ENCODE measurements at places on chromosomes 6 and 20.

DNA sequence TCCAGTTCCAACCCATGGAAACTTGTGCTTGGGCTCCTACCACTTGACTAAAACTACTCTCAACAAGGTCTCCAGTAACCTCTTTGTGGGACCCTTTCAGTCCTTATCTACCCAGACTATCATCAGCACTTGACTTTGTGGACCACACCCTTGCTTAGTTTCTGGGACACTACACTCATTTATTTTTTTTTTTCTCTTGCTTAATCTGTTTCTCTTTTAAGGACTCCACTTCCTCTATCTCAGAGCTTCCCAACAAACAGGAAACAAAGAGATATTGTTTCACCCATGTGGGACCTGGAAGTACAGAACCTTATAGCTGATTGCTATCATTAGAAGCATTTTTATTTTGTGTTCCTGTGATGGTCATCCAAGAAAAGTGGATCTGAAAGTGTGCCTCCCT lies 28.8 kb upstream of the ME1 start:
- no peak for DNase-seq

- no peak for DNase-seq
These were observed 181.6 kb downstream of the CDC5L start for GRCh38 chr6:44569131-44569530.

DNA sequence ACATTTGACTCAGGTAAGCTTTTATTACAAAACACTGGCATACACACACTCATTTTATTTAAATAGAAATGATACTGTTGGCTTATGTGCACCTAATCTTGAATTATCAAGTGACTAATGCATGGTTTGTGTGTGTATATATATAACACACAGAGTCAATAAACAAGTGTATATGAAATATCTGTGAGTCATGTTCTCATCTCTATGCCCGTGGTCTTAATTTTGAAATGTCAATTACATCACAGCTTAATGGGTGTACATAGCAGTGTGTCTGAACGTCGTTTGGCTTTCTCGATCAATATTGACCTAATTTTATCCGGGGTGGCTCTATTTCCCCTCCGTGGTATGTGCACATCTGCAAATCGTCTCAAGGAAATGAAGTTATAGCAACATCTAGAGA lies 104.0 kb upstream of the ZFP64 start:
- no peak for DNase-seq

- DNase-seq: peak; percentile 84
These were observed 12.4 kb upstream of the ZSCAN9 start for GRCh38 chr6:28212510-28213212.

- DNase-seq: no peak
These were observed 177.6 kb downstream of the PLCB1 start for GRCh38 chr20:8309634-8310033.

- DNase-seq: no peak
These were observed 16.4 kb downstream of the RNF217 start for GRCh38 chr6:124978451-124979293.

GRCh38 chr6:51892339-51892738 lies 195.1 kb downstream of the PKHD1 start:
- no peak for DNase-seq

DNA sequence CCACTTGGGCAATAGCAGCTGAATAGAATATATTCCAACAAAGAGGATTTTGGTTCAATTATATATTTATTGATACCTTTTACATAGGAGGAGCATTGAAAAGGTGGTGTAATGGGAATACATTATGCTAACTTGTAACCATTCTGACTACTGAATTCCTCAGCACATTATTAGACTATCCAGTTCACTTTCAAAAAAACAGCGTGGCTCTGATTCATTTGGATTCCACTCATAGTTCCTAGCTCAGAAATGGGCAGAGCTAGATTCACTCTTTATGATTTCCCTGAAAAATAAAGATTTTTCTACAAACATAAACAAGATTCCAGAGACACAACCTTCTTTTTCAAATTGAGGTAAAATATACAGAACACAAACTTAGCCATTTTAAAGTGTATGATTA lies 9.2 kb upstream of the TRERF1 start:
- DNase-seq: no peak

- DNase-seq: peak; percentile 84
These were observed 195.5 kb downstream of the JARID2 start for GRCh38 chr6:15441215-15441868.

DNA sequence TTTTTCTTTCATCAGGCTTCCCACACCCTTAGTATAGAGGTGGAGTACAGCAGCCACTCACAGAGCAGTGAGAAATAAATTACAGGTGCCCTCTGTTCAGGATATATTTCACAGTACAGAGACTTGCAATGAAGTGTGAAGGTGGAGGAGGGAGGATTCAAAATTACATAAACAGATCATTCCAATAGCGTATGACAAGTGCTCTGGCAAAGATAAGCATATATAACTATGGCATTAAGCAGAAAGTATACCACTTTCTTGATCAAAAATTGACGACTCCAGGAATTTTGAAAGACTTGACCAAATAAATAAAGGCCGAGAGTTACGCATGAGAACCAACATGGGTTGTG lies 108.7 kb downstream of the GPX5 start:
- no peak for DNase-seq

GRCh38 chr20:46205349-46205748 lies 87.2 kb downstream of the CD40 start:
- peak; percentile 46 for DNase-seq

GRCh38 chr6:129635396-129636130 lies 74.4 kb downstream of the ARHGAP18 start:
- DNase-seq: no peak

DNA sequence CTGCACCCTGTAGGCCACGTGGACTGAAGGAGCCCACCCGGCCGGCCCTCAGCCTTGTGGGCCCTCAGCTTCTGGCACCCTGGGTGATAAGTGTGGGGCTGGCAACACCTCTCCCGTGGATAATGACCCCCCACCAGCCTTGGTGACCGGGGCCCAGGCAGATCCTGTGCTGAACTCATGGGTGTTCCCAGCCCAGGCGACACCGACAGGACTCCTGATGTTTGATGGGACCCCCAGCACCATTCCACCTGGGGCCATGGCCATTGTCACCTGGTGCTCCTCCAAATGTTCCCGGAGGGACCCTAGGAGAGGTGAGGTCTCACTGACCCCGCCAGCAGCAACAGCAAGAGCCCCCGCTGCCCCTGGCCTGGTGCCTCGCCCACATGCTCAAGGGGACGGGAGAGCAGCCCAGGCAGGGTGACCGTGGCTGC lies 19.4 kb upstream of the FRMD1 start:
- no peak for DNase-seq

DNA sequence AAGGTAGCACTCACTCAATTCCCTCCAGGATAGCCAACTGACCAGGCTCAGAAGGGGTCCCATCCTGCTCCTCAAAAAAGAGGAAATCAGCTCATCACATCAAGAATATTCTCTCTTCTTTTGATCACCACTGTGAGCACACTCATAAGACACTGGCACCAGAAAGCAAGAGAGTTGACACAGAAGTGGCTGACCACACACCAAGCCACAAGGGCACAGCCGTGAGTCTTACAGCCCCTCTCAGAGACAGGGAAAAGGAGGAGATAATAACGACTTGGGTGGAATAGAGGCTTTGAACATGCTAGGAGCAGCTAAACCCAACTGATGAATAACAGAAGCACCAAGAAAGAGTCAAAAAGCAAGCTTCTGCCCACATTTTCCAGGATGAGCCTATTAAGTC lies 249.1 kb upstream of the PREP start:
- DNase-seq: no peak

- no peak for DNase-seq
These were observed 1.4 kb downstream of the PIM1 start for GRCh38 chr6:37171201-37171969.

DNA sequence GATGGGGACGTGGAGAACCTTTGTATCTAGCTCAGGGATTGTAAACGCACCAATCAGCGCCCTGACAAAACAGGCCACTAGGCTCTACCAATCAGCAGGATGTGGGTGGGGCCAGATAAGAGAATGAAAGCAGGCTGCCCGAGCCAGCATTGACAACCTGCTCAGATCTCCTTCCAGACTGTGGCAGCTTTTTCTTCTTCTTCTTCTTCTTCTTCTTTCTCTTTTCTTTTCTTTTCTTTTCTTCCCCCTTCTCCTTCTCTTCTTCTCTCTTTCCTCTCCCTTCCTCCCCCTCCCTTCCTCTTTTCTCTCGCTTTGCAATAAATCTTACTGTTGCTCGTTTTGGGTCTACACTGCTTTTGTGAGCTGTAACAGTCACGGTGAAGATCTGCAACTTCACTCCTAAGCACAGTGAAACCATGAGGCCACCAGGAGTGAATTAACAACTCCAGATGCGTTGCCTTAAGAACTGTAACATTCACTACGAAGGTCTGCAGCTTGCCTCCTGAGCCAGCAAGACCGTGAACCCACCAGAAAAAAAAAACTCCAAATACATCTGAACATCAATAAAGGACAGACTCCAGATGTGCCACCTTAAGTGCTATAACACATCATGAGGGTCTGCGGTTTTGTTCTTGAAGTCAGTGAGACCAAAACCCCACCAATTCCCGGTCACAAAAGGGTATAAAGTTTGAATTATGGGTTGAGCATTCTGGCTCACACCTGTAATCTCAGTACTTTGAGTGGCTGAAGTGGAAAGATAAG lies 19.6 kb upstream of the SERPINB1 start:
- DNase-seq: no peak

DNA sequence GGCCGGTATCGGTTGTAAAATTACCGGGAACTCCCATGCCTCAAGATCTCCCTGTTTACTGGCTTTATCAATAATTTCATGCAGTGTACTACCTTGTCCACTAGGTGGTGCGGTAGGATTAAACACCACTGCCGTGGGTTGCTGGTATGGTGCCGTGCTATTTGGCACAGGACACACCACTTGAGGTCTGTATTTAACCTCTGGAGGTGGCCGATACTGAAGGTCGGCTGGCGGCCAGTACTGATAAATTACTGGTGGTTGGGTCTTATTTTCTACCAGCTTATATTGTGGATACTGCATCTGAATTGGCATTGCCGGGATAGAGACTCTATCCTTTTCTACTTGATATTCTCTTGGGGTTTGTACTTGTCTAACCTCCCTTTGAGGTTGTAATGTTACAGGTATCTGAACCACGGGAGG lies 14.3 kb upstream of the PTCRA start:
- peak; percentile 83 for DNase-seq

DNA sequence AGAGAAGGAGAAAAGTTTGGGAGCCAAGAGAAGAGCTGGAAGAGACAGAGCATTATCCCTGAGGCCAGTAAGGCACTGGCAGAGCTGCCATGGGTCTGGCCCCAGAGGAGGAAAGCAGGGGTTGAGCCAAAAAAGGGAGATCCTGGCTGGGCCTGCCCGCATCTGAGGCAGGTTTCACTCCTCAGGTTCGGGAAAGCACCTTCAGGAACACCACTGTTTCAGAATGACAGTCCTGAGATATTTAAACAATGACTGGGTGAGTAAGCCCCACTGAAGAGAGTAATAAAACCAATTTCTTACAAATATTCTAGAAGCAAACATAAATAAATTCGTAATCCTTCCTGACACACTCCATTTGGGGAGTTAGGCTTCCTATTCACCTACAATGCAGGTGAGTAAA lies 152.2 kb downstream of the BACH2 start:
- DNase-seq: no peak

DNA sequence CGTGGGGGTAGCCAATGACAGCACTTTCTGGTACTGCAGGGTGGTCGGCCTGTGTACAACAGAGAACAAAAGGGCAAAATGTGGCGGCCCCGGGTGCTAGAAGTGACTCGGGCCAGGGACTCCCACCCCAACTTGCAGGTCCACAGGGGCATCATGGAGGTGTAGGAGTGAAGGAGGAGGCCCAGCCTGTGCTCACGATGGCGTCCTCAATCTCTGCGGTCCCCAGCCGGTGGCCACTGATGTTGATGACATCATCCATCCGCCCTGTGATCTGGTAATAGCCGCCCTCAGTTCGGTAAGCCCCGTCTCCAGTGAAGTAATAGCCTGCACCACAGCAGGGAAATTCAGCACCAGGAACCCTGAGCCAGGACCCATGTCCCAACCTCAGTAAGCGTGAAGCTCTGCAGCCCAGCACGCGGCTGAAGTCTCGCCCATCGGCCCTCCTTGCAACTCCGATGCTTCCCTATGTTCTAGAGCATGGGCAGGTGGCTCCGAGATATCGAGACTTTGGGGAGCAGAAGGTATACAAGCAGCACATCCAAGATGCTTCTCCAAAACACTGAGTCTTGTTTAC lies 20.2 kb upstream of the APMAP start:
- DNase-seq: no peak

- DNase-seq: no peak
These were observed 49.7 kb downstream of the AKAP12 start for GRCh38 chr6:151289399-151290007.

DNA sequence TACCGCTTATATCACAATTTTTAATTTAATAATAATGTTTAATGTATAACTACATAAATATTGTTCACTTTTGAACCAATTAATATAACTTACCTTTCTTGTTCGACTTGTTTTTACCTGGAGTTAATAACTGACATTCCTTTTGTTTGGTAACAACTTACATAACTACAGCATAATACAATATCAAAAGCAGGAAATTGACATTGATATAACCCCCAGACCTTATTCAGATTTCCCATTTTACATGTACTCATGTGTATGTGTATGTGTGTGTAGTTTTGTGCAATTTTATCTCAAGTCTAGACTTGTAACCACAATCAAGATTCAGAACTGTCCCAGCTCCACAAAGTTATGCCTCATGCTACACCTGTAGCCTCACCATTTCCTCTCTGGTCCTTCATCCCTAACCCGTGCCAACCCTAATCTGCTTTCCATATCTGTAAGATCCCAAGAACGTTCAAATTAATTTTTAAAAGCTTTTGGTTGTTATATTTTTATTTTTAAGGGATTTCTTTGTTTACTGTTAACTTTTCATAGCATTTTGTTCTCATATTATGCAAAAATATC lies 190.6 kb downstream of the MANEA start:
- no peak for DNase-seq

GRCh38 chr20:59948828-59949720 lies 8.9 kb downstream of the FAM217B start:
- peak; percentile 81 for DNase-seq

DNA sequence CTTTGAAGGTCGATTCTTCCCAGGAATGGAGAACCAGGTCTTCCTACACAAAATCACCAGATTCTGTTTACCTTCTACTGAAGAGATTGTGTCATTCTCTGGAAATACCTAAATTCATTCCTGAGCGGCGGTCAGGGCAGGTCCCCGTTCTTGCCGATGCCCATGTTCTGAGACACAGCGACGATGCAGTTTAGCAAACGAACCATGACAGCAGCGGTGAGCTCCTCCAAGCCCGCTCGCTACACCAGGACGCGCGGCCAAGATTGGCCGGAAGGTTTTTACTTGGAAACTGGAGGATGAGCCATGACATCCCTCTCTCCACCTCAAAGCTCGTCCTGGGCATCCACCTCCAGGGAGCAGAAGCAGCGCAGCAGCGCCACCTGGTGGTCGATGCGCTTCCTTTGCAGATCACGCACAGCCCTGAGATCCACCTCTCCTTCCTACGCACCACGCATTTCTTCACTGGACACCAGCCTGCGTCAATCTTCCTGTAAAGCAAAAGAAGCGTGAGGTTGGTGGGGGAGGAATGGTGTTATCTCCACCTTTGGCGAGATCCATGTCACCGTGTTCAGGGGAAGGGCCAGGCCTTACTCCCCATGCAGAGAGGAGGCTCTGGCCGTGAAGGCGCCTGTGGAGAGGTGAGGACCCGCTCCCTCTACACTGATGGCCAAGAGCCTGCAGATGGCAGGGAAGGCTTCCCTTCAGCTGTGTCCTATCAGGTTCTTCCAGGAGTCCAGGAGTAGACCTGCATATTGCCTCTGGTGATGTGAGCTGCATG lies 9.9 kb upstream of the HLA-B start:
- peak; percentile 76 for DNase-seq
